ENCODE measurements at places on chromosomes 5 and 9. TPM values are rescaled to one million over a fixed set of nuclear protein-coding genes. Genes with fewer than 3 reads are reported as not detected.

GRCh38 chr5:156414391-156414790 lies 87.4 kb downstream of the SGCD start:
- H3K27ac ChIP-seq: no peak overlapping the region
- H3K36me3 ChIP-seq: no peaks in the 10 kb centered on the region
- DNase-seq: no peak

Gene RANBP17
- 11.3 TPM for total RNA-seq

- no peak overlapping the region for H3K27ac ChIP-seq
- no peaks in the 10 kb centered on the region for H3K27me3 ChIP-seq
- no peak for DNase-seq
- no peaks in the 10 kb centered on the region for H3K36me3 ChIP-seq
These were observed 6.6 kb upstream of the NFIB start for GRCh38 chr9:14320271-14321181.

Gene ZNF367
- 0.51 TPM for total RNA-seq

Gene IL31RA
- total RNA-seq: 0.43 TPM

Gene NRARP
- total RNA-seq: 23.4 TPM

GRCh38 chr5:31531543-31531887 lies 378 bp downstream of the DROSHA start:
- DNase-seq: peak; percentile 27
- H3K36me3 ChIP-seq: no peaks in the 10 kb centered on the region
- H3K27ac ChIP-seq: peak overlapping the region; percentile 30

Gene PPP2R2B
- 0.51 TPM for total RNA-seq

- H3K4me3 ChIP-seq: no peak overlapping the region
- no peak overlapping the region for H3K27ac ChIP-seq
- H3K36me3 ChIP-seq: no peaks in the 10 kb centered on the region
- H3K4me1 ChIP-seq: no peaks in the 10 kb centered on the region
- no peaks in the 10 kb centered on the region for H3K27me3 ChIP-seq
These were observed 191.2 kb downstream of the ZNF462 start for GRCh38 chr9:107054146-107054545.

DNA sequence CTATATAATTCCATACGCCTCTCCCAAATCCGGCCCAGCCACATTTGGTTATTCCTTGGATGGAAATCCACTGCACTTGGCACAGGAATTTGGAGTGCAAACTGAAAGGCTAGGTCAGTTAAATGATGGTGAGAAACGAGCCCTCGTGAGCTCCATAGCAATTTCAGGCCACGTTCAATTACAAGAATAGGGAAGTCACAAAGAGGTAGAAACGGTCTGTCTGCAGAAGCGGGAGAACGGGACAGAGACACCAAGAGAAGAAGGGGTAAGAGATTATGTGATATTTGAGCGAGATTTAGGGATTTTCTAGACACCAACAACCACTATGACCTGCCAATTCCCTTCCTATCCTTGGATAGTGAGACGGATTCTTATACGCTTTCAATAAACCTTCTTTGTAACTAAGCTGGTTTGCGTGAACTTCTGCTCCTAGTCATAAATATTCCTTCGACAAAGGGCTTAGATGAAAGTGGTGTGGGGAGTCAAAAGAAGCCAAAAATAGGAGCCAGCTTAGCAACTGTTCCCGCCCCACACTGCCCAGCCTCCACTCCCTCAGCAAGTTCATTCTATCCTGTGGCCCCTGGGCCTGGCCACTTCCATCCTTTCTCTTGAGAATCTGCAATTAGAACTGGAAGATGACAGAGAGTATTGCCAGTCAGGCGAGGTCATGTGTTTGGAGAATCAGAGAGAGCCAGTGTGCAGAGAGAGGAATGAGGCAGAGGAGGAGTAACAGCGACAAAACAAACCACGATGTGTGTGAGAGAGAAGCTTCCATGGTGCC lies 118.4 kb downstream of the ZNF608 start:
- H3K36me3 ChIP-seq: no peaks in the 10 kb centered on the region
- H3K27me3 ChIP-seq: no peaks in the 10 kb centered on the region

DNA sequence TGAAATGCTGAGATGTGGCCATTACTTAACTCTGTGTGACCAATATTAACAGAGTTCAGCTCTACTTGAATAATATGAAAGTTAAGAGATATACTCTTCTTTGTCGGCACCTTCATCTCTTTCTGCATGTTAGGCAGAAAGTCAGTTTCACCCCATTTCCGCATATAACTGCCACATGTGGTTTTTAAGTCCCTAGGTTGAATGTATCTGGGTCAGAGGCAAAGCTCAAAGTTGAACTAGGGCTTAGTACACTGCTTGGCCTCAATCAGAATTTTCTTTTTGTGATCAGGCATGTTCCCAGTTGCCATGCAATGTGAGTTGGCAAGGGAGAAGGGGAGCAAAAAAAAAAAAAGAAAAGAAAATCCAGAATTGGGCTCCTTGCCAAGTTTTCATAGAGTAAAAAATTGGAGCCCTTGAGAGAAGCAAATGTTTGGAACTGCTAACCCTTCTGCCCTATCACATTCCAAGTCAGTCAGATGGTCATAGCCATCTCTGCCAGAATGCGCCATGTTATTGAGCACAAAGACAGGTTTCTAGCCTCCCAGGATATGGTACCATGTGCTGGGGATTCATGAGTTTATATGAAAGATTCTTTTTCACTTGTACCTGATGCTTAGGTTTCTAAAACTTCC lies 251.2 kb upstream of the RORB start:
- no peak overlapping the region for H3K27ac ChIP-seq
- DNase-seq: no peak
- no peaks in the 10 kb centered on the region for H3K36me3 ChIP-seq
- no peaks in the 10 kb centered on the region for H3K27me3 ChIP-seq

All from pancreas (tissue), 10 donors.